ENCODE measurements at places on chromosomes 4 and X.

GRCh38 chr4:152655272-152656129, 24.3 kb downstream of the TMEM154 start:
- no peak for DNase-seq

DNA sequence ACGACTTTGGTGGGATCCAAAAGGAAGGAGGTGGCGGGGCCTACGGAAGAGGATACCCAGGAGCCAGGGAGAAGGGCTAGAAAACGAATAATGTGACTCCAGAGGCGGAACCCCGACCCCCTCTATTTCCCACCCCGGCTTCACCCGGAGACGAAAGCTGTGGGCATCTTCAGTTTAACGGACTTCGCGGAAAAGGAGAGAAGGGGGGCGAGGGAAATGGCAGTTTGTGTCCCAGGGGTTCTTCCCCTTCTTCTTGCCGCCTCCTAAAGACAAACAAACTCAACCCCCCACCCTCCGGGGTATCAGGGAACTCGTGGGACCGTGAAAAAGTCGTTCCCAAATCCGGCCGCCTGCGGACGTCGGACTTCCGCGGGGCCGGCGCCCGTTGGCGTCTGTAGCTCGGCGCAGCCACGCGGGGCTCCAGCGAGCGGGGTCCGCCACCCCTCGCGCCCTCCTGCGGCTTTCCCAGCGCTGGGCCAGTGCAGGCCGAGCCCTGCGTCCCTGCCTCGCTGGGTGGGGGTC, 3.6 kb upstream of the LEF1 start:
- DNase-seq: no peak

DNA sequence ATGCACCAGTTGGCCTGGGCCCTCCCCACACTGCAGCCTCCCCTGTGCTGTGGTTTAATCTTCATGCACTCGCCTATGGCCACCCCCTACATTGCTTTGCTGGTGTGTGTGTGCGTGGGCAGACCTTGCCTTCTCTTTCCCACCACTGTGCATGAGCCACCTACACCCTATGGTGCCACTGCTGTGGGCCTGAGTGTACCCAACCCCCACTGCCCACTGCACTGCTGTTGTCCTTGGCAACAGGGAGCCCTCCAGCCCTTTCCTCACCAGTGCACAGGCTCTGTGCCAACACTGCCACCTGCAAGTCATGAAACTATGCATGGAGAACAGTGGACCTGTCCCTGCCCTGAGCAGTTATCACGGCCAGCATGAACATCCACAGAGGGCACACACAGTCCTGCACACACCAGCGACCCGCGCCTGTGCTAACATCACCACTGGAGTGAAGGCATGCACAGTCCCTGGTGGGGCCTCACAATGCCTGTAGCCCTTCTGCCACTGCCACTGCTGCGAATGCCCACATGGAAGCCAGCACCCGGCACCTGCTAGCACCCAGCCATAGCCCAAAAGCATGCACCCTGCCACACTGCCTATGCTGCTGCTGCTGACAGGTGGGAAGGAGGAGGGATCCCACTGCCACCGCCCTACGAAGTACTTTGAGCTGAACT, 237.8 kb upstream of the ARSJ start:
- no peak for DNase-seq

GRCh38 chrX:118221270-118221669, 104.7 kb upstream of the KLHL13 start:
- DNase-seq: no peak

DNA sequence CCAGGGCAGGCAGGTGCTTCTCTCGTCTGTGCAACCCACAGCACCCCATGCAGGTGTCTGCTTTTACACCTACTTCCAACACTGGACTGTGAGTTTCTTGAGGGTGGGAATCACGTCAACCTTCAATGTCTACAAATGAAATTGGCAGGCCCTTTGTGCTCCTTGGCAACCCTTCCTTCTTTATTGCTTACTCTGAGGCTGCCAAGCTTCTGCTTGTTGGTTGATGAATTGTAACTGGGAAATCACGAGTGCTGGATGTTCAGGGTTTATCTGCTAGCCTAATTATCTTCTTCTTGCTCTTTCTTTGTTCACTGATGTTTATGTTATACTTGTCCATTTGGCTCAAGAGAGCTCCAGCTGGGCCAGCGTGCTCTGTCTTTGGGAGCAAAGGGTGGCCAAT, 2.5 kb upstream of the DGAT2L6 start:
- no peak for DNase-seq

DNA sequence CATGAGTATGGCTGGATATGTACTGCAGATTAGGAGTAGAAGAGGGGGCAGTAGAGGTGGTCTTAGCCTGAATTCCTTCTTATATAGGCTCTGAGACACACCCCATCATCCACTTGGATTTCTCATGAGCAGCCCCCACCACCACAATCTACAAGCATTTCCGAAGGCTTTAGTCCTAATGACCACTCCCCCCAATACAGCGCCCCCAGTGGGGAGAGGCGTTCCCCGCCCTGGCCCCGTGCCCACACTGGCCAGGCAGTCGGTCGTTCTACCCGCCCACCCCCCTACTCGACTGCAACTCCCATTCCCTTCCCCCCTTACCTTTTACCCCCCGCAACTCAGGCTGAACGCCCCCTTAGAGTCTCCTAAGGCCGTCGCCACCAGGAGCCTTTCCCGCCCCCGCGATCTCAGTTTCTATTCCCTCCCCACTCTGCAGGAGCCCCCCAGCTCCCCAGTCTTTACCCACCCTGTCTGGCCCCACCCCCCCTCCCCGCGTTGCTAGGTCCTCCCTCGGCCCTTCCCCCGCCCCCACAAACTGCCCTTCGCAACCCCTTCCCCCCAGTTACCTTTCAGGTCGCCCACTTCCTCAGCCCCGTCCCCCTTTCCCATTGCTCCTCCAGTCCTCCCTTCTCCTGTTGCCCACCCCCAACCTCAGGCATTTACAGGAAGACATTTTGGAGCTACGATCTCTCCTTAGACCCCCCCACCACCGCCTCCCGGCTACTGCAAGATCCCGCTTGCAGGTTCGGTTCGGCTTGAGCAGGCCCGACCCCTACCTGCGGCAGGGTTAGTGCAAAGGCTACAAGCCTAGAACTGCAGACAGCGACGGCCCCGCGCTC, 468 bp downstream of the ZMYM3 start:
- DNase-seq: peak; percentile 35
